ENCODE measurements at places on chromosomes 16 and 17. TPM values are rescaled to one million over a fixed set of nuclear protein-coding genes. Genes with fewer than 3 reads are reported as not detected.

COIL gene
- polyA plus RNA-seq, result 30.3 TPM

ASGR1 gene
- 10.6 TPM for polyA plus RNA-seq

PRM3 gene
- polyA plus RNA-seq, result not detected

GP1BA gene
- 2.6 TPM for polyA plus RNA-seq

GRB7 gene
- polyA plus RNA-seq, result 56.5 TPM

OSGIN1 gene
- polyA plus RNA-seq, result 0.68 TPM

PCTP gene
- polyA plus RNA-seq, result 32.8 TPM

DYNLL2 gene
- 77.8 TPM for polyA plus RNA-seq

GCGR gene
- polyA plus RNA-seq, result 14.0 TPM

KRTAP9-2 gene
- polyA plus RNA-seq, result not detected

TUFM gene
- 223 TPM for polyA plus RNA-seq

CDH3 gene
- 64.9 TPM for polyA plus RNA-seq

PABPN1L gene
- not detected for polyA plus RNA-seq

CACNA1G gene
- polyA plus RNA-seq, result 7.7 TPM

DNASE1L2 gene
- polyA plus RNA-seq, result 1.6 TPM

SLC2A4 gene
- 2.5 TPM for polyA plus RNA-seq

KREMEN2 gene
- polyA plus RNA-seq, result 3.5 TPM

FAM20A gene
- polyA plus RNA-seq, result 19.2 TPM

Measured in renal pelvis (tissue), 12 donors.